ENCODE measurements at places on chromosomes 5 and 9.

DNA sequence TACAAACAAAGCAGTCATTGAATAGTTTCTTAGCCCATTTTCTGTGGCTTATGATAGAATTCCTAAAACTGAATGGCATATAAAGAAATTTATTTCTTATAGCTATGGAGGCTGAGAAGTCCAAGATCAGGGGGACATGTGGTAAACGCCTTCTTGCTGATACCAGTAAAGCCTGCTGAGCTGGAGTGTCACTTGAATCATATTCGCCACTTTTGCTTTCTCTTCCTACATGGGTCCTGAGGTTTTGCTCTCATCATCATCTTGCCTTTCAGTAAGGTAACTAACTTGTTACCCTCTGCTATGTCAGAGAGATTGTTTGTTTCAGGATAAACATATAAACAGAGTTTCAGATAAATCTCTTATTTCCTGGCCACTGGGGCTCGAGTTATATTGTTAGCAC, 203.3 kb upstream of the DMRT1 start:
- no peak overlapping the region for H3K27ac ChIP-seq
- no peaks in the 10 kb centered on the region for H3K4me1 ChIP-seq
- no peaks in the 10 kb centered on the region for H3K36me3 ChIP-seq
- no peak overlapping the region for H3K4me3 ChIP-seq

- H3K4me3 ChIP-seq = no peak overlapping the region
- H3K4me1 ChIP-seq = peaks cover 6% of the 10 kb centered on the region
- DNase-seq = no peak
- peaks cover 5% of the 10 kb centered on the region for H3K36me3 ChIP-seq
- H3K27me3 ChIP-seq = no peaks in the 10 kb centered on the region
These were observed 10.3 kb downstream of the IDNK start for GRCh38 chr9:83633255-83633654.

GRCh38 chr9:90956026-90956810, 154.6 kb downstream of the SYK start:
- H3K4me1 ChIP-seq = no peaks in the 10 kb centered on the region
- no peak for DNase-seq
- no peak overlapping the region for H3K4me3 ChIP-seq
- H3K36me3 ChIP-seq = no peaks in the 10 kb centered on the region
- no peaks in the 10 kb centered on the region for H3K27me3 ChIP-seq

- H3K27ac ChIP-seq = no peak overlapping the region
- H3K27me3 ChIP-seq = no peaks in the 10 kb centered on the region
- H3K4me3 ChIP-seq = no peak overlapping the region
- no peaks in the 10 kb centered on the region for H3K36me3 ChIP-seq
- H3K4me1 ChIP-seq = no peaks in the 10 kb centered on the region
- DNase-seq = no peak
These were observed 115.3 kb upstream of the ITGA1 start for GRCh38 chr5:52672459-52672858.

GRCh38 chr5:88145221-88145610, 123.4 kb downstream of the TMEM161B start:
- DNase-seq = no peak
- peaks cover 20% of the 10 kb centered on the region for H3K27me3 ChIP-seq
- peak overlapping the region; percentile 1 for H3K4me3 ChIP-seq
- no peaks in the 10 kb centered on the region for H3K36me3 ChIP-seq
- H3K27ac ChIP-seq = peak overlapping the region; percentile 95
- peaks cover 30% of the 10 kb centered on the region for H3K4me1 ChIP-seq

DNA sequence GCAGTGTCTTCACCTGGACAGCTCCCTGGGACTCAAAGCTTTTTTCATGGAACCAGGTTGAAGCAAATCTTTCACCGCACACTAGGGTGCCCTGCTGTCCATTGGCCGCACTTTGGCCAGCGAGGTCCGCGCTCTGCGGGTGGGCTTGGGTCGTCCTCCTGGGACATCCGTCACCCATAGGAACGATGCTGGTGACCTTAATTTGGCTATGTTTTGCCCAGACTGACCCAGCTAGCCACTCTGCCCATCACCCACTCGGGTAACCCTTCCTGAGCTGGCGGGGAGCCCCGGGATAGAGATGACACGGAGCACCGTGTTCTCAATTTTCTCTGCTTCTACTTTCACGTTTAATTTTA, 25.9 kb downstream of the ZDHHC11B start:
- H3K36me3 ChIP-seq = peaks cover 38% of the 10 kb centered on the region
- no peaks in the 10 kb centered on the region for H3K27me3 ChIP-seq
- H3K27ac ChIP-seq = no peak overlapping the region
- H3K4me1 ChIP-seq = peaks cover 49% of the 10 kb centered on the region
- no peak for DNase-seq

GRCh38 chr9:110509792-110510191, 69.7 kb downstream of the SVEP1 start:
- no peak for DNase-seq
- H3K4me1 ChIP-seq = no peaks in the 10 kb centered on the region
- H3K4me3 ChIP-seq = no peak overlapping the region
- H3K27me3 ChIP-seq = no peaks in the 10 kb centered on the region

DNA sequence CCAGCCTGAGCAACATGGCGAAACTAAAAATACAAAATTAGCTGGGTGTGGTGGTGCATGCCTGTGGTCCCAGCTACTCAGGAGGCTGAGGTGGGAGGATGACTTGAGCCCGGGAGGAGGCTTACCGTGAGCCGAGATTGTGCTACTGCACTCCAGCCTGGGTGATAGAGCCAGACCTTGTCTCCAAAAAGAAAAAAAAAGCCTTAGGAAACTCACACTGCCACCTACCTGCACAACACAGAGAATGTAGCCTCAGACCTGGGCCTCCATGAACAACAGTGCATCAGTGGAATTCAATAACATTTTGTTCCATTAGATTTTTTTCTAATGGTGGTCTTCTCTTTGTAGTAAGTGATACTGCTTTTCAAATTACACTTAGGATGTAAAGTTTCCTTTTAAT, 63.8 kb upstream of the RARS1 start:
- peaks cover 17% of the 10 kb centered on the region for H3K4me1 ChIP-seq
- DNase-seq = no peak
- H3K4me3 ChIP-seq = no peak overlapping the region
- H3K36me3 ChIP-seq = peaks cover 32% of the 10 kb centered on the region

DNA sequence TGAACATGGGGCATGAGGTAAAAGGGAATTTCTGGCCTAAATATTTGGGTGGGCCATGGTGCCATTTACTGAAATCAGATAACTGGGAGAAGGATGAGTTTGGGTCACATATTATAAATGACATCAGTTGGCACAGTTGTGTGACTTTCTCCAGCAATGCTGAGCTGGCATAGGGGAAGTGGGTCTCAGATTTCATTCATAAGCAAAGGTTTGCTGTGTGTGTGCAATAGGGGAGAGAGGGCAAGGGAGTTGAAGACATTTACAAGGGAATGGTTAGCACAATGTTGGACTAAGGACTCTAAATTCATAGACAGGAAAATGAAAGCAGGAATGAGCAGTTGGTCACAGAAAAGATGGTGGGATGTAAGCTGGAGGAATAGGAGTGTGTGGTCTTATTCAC, 47.8 kb upstream of the KLF9 start:
- no peak overlapping the region for H3K27ac ChIP-seq
- no peaks in the 10 kb centered on the region for H3K27me3 ChIP-seq
- H3K4me1 ChIP-seq = no peaks in the 10 kb centered on the region
- no peak overlapping the region for H3K4me3 ChIP-seq
- no peak for DNase-seq
- no peaks in the 10 kb centered on the region for H3K36me3 ChIP-seq

GRCh38 chr5:132392978-132393825, 23.7 kb downstream of the SLC22A5 start:
- no peaks in the 10 kb centered on the region for H3K4me1 ChIP-seq
- H3K27me3 ChIP-seq = no peaks in the 10 kb centered on the region
- H3K27ac ChIP-seq = no peak overlapping the region
- DNase-seq = no peak
- H3K4me3 ChIP-seq = no peak overlapping the region

DNA sequence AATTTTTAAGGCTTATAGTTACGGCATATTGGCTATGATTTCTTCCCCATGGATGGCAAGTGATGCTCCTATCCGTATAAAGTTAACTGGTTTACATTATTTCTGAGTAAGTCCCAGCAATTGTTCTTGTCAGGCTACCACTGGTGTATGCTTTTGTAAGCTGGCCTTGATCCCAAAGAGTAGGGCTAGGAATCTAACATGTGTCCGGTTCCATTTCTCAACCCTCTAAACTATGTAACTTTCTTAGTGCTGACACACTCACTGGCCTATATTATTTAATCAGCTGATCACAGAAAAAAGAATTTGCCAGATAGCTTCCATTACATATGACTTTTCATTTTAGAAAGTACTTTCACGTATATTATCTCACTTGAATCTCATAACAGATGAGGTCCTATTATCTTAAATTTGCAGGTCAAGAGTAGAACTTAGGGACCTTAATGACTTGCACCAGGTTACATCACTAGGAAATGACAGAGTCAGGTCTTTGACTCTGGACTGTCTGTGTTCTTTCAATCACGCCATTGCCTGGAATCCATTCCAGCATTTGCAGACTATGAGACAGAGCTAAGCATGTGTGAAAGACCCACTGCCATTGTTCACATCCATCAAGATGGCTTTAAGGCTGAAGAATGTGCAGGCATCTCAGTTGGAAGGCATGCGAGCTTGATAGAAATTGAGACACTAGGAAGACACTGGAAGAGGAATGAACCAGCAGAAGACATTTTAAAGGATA, 362.9 kb downstream of the ARRDC3 start:
- DNase-seq = no peak
- no peak overlapping the region for H3K27ac ChIP-seq
- H3K4me1 ChIP-seq = no peaks in the 10 kb centered on the region
- H3K36me3 ChIP-seq = no peaks in the 10 kb centered on the region
- no peak overlapping the region for H3K4me3 ChIP-seq
- no peaks in the 10 kb centered on the region for H3K27me3 ChIP-seq

- H3K27ac ChIP-seq = peak overlapping the region; percentile 91
- H3K36me3 ChIP-seq = peaks cover 13% of the 10 kb centered on the region
- no peaks in the 10 kb centered on the region for H3K27me3 ChIP-seq
These were observed 258.6 kb downstream of the FANCC start for GRCh38 chr9:95058795-95059386.

DNA sequence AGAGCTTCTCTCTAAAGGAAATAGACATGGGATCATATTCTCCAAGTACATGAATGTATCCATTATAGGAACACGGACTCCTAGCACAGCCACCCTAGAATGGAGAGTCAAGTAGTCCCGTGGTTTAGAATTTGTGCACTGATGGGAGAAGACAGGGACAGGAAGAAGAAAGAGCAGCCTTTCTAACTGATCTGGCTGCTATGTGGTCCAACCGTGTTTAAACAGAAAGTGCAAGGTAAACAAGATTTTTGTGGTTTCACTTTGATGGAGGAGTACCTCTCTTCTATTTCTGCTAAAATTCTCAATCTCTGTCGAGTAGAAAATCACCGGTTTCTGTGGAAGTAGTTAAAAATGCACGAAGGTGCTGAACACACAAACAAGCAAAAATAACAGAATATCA, 171.3 kb downstream of the ST8SIA4 start:
- no peak for DNase-seq
- no peaks in the 10 kb centered on the region for H3K4me1 ChIP-seq
- no peaks in the 10 kb centered on the region for H3K27me3 ChIP-seq
- no peaks in the 10 kb centered on the region for H3K36me3 ChIP-seq
- H3K27ac ChIP-seq = no peak overlapping the region

DNA sequence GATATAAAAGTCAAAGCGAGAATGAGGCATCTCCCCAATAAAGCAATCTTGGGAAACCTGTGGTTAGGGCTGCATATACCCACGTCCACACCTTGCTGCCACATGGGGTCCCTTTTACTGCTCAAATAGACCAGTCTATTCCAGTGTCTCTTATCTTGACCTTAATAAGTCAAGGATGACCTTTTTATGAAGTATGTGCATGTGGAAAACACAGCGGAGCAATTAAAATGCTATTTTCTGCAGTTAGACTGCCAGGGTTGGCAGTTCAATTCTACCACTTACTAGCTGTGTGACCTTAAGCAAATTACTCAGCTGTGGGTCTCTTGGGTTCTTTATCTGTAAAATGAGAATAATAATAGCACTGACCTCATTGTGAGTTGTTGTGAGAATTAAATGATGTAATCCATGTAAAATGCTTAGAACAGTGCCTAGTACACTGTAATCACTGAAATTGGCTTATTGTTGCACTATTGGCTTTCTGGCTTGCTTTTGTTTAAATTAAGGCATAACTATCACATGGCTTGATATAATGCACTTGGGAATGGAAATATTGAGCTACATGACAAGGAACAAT, 67.8 kb upstream of the HSPB3 start:
- H3K27ac ChIP-seq = no peak overlapping the region
- no peaks in the 10 kb centered on the region for H3K4me1 ChIP-seq
- no peaks in the 10 kb centered on the region for H3K27me3 ChIP-seq
- H3K4me3 ChIP-seq = no peak overlapping the region
- no peaks in the 10 kb centered on the region for H3K36me3 ChIP-seq

- peak overlapping the region; percentile 87 for H3K27ac ChIP-seq
- DNase-seq = peak; percentile 83
- no peaks in the 10 kb centered on the region for H3K27me3 ChIP-seq
- H3K4me1 ChIP-seq = peaks cover 74% of the 10 kb centered on the region
These were observed 699 bp downstream of the AKNA start for GRCh38 chr9:114386886-114387679.

- no peak overlapping the region for H3K27ac ChIP-seq
- no peaks in the 10 kb centered on the region for H3K36me3 ChIP-seq
- no peak for DNase-seq
- no peak overlapping the region for H3K4me3 ChIP-seq
- H3K4me1 ChIP-seq = no peaks in the 10 kb centered on the region
- H3K27me3 ChIP-seq = no peaks in the 10 kb centered on the region
These were observed 428.6 kb downstream of the DMAC1 start for GRCh38 chr9:7370988-7371387.

DNA sequence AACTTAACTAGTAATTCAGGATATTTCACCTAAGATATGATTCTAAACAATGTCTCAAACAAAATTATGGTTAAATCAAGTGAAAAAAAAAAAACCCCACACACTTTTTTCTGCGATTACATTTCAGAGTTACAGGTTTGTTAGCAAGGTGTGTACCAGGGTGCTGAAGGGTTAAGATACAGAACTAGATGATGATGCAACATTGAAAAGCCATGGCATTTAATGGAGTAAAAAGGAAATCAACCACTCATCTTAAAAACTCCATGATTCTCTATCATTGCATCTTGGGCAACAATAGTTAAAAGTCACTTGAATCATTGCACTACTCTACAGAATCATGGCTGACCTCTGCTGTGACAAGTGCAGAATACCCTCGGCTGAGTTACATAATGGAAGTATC, 270.3 kb upstream of the EFNA5 start:
- no peak overlapping the region for H3K4me3 ChIP-seq
- no peak for DNase-seq
- no peaks in the 10 kb centered on the region for H3K27me3 ChIP-seq
- H3K36me3 ChIP-seq = no peaks in the 10 kb centered on the region
- no peaks in the 10 kb centered on the region for H3K4me1 ChIP-seq

GRCh38 chr5:168295574-168296201, 4.2 kb downstream of the WWC1 start:
- H3K27me3 ChIP-seq = peaks cover 6% of the 10 kb centered on the region
- peak; percentile 89 for DNase-seq
- H3K4me3 ChIP-seq = no peak overlapping the region
- no peaks in the 10 kb centered on the region for H3K36me3 ChIP-seq
- peak overlapping the region; percentile 71 for H3K27ac ChIP-seq
